ENCODE measurements at places on chromosomes 16 and 17.

DNA sequence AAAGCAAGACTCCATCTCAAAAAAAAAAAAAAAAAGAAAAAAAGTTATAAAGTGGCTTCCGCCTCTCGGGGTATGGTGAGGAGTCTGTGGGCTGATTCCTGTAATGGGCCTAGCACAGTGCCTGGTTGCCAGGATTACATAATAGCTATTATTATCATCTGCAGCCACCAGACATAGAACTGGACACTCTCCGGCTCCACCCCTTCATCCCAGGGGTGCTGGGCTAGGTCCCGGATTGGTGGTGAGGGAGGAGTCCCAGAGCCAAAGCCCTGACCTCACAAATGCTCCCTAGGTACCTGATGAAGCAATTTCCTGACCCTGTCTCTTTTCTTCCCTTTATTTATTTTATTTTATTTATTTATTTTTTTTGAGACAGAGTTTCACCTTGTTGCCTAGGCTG, 11.6 kb upstream of the ADGRG1 start:
- DNase-seq = no peak

- DNase-seq = no peak
These were observed 7.1 kb upstream of the SOX9 start for GRCh38 chr17:72113751-72114150.

DNA sequence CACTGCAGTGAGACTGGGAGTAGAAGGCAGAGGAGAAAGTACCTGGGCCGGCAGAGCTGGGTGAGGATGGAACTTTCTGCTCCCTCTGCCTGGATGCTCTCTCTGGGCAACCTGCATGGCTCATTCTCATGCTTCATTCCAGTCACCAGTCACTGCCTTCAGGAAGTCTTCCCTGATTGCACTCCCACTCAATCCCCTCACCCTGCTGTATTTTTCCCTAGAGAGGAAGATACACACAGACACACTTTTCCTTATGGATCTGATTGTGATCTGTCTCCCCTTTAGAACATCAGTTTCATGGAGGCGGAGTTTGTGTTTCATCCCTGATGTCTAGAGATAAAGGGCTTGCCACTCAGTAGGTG, 44.9 kb downstream of the MEAK7 start:
- no peak for DNase-seq

DNA sequence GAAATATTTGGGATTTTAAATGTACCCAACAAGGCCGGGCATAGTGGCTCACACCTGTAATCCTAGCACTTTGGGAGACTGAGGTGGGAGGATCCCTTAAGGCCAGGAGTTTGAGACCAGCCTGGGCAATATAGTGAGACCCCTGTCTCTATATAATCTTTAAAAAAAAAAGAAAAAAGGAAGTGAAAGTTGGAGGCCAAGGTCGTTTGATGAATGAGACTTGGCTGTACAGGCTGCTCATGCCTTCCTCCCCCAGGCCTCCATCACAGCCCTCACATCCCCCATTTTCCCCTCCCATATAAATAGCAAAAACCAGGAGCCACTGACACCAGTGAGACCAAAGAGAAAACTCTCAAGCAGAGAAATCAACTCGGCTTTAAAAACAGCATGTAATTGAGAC, 3.3 kb upstream of the CA7 start:
- DNase-seq = no peak

GRCh38 chr16:57667526-57668262, 412 bp upstream of the ADGRG3 start:
- no peak for DNase-seq

DNA sequence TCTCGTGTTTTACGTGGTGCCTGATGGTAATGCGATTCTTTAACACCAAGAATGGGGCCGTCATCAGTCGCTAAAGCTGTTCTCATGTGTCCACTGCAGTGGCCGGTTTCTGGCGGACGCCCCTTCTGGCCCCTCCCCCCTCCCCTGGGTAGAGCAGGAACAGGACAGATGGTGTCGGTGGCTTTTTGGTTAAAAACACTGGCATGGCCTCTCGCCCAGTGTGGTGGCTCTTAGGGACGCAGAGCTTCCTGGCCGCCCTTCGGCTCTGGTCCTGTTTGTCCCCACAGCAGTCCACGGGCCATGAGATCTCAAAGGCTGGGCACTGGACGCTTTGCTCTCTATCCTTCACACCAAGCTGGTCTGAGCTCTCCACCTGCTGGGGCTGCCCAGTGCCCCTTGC, 151.8 kb downstream of the BANP start:
- no peak for DNase-seq

GRCh38 chr16:78098087-78098486, 1.4 kb upstream of the WWOX start:
- DNase-seq = no peak

GRCh38 chr17:1606352-1606985, 22.2 kb downstream of the SLC43A2 start:
- no peak for DNase-seq

DNA sequence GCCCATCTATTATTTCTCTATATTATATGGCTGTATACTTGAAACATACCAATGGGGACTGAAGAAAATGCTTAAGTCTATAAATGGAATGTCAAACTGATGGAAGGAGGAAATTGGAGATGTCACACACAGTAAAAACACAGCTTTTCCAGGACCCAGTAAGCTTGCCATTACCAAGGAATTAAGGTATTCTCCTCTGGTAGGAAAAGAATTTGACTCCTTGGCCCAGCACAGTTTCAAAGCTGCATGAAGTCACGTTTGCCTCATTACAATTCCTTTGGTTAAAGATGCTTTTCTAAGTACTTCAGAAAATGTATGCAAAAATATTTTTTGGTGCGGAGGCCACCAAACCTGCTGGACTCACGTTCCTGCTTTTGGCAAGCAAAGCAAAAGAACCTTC, 48.5 kb downstream of the CDH13 start:
- DNase-seq = no peak

- DNase-seq = peak; percentile 88
These were observed 25.2 kb upstream of the USP36 start for GRCh38 chr17:78865682-78866390.

DNA sequence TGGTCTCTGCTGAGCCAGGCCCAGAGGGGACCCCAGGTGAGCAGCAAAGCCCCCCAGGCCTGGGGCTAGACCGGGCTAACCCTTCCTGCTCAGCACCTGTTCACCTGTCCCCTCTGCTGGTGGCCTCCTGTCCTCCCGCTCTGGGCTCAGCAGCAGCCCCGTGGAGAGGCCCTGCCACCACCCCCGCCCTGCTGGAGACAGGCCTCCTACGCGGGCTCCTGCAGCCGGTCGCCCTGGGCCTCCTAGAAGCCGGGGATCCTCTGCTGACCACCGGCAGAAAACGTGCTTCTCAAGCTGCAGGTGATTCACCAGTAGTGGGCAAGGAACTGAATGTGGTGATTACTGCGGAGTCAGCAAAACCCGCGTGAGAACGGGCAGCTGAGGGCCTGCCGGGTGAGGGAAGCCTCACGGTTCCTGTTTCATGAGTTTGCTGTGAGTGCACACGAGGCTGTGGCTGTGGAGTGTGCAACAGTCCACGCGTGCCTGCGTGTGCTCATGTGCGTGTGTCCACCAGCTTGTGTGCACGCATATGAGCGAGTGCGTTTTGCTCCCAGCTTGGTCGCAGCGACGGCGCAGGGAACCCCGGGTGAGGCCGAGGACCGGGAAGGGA, 792 bp downstream of the SECTM1 start:
- DNase-seq = no peak

DNA sequence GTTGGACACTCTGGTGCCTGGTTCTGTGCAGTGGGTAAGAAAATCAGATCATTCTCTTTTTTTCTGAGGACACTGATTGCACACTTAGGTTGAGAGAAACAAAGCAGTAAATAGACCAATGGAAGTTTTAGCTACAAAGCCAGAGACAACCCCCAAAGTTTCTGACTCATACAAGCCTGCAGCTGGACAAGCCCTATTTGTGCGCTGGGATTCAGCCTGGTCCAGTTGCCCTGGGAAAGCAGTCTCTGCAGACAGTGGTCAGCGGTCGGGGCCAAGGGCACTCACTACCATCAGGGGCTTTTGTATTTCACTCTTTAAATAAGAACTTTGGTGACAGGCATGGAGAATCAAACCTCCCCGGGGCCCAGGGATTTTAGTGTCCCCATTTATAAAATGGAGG, 6.0 kb upstream of the RHBDL3 start:
- DNase-seq = no peak

- DNase-seq = peak; percentile 84
These were observed 863 bp downstream of the ADCY9 start for GRCh38 chr16:4115209-4115948.

DNA sequence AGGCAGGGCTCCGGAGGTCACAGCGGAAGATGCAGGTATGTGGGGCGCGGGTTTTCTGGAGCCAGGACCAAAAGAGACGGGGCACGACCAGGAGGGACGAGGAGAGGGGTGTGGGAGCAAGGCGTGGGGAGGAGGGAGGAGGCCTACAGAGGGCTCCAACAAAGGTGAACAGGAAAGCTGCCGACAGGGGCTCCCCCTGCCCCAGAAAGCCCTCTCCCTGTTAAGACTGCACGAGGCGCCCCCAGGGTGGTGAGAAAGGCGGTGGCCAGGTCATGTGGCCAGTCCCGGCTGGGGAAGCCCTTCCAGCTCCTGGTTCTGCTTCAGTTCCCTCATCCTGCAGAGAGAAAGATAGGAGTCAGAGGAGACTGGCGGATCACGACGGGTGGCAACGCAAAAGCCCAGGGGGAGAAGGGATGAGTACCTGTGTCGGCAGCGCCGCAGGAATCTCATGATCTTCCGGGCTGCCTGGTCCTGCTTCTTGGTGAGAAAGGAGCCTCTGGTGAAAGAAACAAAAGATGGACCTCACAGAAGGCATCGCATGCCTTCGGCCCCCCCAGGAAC, 949 bp upstream of the SPAG7 start:
- peak; percentile 60 for DNase-seq

GRCh38 chr16:81831722-81832126, 52.6 kb downstream of the PLCG2 start:
- no peak for DNase-seq

DNA sequence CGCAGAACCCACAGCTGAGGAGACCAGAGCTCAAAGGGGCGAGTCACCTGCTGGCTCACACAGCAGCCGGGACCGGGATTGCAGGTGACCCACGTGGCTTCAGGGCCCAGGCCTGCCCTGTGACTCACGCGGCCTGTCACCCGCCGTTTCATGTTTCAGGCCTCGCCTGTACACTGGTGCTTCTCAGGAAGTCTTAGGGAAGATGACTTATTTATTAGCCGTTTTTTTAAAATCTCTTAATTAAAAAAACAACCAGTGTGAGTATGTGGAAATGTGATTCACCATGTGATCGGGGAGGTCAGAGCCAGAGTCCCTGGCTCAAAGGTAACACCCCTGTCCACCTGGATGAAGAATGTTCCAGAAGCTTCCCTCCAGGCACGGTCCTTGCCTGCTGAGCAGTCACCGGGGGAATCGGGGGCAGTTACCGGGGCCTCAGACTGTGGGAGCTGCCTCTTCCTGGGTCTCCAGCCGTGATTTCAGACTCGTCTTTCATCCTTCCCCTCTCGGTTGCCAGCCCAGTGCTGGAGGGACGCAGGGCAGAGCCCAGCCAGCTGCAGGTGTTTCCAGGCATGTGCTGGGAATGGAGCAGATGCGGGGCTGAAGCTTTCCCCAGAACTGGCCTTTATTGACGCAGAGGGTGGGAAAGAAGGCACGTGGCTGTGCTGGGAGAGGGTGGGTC, 49.3 kb downstream of the CMIP start:
- no peak for DNase-seq

GRCh38 chr17:8469964-8470363, 34.3 kb downstream of the NDEL1 start:
- DNase-seq = no peak

DNA sequence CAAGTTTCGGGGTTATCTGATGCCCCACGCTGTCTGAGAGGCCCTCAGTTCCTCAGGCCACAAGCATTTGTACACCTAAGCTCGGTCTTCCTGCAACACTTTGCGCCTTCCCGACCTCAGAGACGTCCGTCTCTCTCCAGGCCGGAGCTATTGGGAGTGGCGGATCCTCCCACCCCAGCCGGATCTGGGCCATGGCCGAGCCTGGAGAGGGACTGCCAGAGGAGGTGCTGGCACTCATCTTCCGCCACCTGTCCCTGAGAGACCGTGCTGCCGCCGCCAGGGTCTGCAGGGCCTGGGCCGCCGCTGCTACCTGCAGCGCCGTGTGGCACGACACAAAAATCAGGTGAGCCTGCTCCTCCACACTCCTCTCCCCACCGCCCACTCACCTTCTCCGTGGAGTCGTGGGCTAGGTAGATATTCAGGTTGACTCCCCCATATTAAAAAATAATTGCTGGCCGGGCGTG, 1.9 kb downstream of the FBXL8 start:
- DNase-seq = no peak

GRCh38 chr16:3266873-3267537, 10.6 kb upstream of the MEFV start:
- DNase-seq = peak; percentile 18

GRCh38 chr17:50264263-50265113, 9.8 kb upstream of the TMEM92 start:
- peak; percentile 52 for DNase-seq

DNA sequence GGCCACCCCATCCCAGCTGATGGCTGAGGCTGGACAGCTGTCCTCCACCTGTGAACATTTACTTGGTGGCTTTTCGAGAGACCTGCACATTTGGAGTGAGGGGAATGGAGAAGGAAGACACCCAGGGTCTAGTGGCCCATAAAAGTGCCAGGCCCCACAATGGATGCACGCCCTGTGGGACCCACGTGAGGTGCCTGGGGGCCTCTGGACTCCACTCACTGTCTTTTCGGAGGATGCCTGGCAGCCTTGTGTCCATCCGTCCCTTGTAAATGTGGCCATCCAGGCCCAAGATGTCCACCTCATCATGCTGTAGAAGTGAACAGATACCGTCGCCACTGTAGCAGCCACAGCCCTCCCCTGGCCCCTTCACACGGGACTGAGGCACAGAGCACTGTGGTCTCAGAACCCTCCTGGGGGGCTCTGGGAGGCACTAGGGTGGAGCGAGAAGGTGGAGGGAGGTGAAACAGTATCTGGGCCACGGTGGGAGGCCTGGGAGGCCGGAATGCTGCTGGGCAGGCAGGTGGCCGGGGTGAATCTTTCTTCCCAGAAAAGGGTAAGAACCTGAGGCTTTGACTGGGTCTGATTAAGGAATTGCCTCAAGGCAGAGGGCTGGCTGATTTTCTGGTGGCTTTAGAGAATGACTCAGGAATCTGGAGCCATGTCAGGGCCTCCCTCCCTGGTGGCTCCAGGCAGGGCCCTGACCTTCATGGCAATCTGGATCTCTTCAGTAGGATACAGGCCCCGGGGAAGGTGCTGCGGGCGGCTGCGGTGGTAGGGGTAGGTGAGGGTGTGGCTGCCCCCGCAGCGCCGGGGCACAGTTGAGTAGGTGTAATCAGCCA, 11.5 kb downstream of the UBALD2 start:
- no peak for DNase-seq

- no peak for DNase-seq
These were observed 567 bp downstream of the UBB start for GRCh38 chr17:16381496-16381820.

DNA sequence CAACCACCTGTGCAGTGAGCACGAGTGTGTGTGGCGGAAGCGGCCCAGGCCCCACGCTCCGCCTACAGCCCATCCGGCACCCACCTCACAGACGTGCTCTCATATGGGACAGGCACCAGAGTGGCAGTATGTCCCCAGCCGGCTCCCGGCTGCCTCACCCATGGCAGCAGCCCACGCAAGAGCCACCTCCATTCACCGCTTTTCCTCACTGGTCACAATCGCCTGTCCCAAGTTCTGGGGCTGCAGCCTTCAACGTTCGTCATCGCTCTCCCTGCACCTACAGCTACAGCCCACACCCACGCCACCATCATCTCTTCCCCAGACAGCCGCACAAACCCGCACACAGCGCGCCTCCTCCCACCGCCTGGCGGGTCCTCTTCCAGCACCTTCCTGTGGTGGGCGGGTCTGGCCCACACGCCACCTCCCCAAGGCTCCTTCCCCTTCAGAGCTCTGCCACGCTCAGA, 17.5 kb upstream of the TRAP1 start:
- no peak for DNase-seq
